ENCODE measurements at places on chromosomes 2 and 18.

- H3K27me3 ChIP-seq = no peaks in the 10 kb centered on the region
- H3K36me3 ChIP-seq = peaks cover 2% of the 10 kb centered on the region
- no peak overlapping the region for H3K27ac ChIP-seq
- H3K4me1 ChIP-seq = no peaks in the 10 kb centered on the region
- H3K4me3 ChIP-seq = no peak overlapping the region
Observed at GRCh38 chr2:107591561-107592279, 235.0 kb upstream of the RGPD4 start.

GRCh38 chr18:45765796-45766195 is 41.8 kb downstream of the SLC14A1 start:
- peaks cover 14% of the 10 kb centered on the region for H3K4me1 ChIP-seq
- no peak overlapping the region for H3K27ac ChIP-seq
- H3K36me3 ChIP-seq = peaks cover 2% of the 10 kb centered on the region
- H3K4me3 ChIP-seq = no peak overlapping the region

- no peak overlapping the region for H3K27ac ChIP-seq
- no peak for DNase-seq
- H3K27me3 ChIP-seq = peaks cover 29% of the 10 kb centered on the region
- no peak overlapping the region for H3K4me3 ChIP-seq
- H3K4me1 ChIP-seq = no peaks in the 10 kb centered on the region
Observed at GRCh38 chr2:100877555-100877954, 57.6 kb downstream of the NPAS2 start.

DNA sequence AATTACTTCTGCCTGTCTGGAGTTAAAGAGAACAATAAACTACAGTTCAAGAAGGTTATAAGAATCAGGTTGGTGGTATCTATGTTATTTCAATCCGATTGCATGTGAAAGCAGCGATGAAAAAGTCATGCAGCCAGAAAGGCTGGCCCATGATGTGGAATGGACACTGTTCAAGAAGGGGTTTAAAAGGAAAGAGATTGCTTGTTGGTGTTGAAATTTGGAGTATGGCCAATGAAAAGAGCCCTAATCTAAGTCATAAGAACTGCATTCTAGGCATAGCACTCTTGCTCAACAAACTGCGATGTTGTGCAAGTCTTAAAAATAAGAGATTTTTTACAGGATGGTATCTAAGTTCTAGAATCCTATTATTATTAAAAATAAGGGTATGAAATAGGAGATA is 61.3 kb downstream of the EFEMP1 start:
- no peak overlapping the region for H3K4me3 ChIP-seq
- H3K27me3 ChIP-seq = no peaks in the 10 kb centered on the region
- H3K4me1 ChIP-seq = no peaks in the 10 kb centered on the region
- DNase-seq = no peak

DNA sequence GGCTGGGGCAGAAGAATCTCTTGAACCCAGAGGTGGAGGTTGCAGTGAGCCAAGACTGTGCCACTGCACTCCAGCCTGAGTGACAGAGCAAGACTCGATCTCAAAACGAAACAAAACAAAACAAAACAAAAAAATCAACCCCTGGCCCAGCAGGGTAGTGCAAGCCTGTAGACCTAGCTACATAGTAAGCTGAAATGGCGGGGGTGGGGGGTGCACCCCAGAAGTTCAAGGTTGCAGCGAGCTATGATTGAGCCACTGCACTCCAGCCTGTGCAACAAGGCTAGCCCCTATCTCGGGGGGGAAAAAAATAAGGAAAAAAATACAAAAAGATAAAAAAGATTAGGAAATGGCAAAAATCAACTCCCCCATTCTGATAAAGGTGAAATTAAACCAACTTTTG is 6.4 kb downstream of the ATL2 start:
- H3K27me3 ChIP-seq = no peaks in the 10 kb centered on the region
- DNase-seq = no peak
- H3K4me3 ChIP-seq = no peak overlapping the region
- H3K36me3 ChIP-seq = peaks cover 11% of the 10 kb centered on the region

DNA sequence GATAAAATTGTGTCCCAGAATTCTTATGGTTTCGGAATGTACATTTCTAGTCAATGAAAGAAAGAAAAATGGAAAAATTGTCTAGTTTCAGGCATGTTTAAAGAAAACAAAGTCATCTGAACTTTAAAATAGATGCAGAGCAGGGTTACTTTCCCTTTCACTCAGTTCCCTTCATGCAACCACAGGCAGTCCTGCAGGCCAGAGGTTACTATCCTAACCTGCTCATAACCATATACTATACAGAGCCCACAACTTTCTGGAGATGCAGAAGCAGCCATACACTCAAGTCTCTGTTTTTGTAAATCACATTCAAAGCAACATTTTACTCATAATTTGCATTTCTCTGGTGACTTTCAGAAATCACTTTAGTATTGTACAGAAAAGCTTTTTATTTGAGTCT is 690.3 kb downstream of the MBD2 start:
- no peak for DNase-seq
- H3K27me3 ChIP-seq = no peaks in the 10 kb centered on the region
- H3K4me1 ChIP-seq = no peaks in the 10 kb centered on the region
- H3K4me3 ChIP-seq = no peak overlapping the region
- no peak overlapping the region for H3K27ac ChIP-seq

- no peak for DNase-seq
- H3K4me3 ChIP-seq = no peak overlapping the region
- peaks cover 16% of the 10 kb centered on the region for H3K27me3 ChIP-seq
- H3K27ac ChIP-seq = no peak overlapping the region
- H3K4me1 ChIP-seq = no peaks in the 10 kb centered on the region
- H3K36me3 ChIP-seq = no peaks in the 10 kb centered on the region
Observed at GRCh38 chr18:54240629-54241107, 16.2 kb upstream of the MBD2 start.

DNA sequence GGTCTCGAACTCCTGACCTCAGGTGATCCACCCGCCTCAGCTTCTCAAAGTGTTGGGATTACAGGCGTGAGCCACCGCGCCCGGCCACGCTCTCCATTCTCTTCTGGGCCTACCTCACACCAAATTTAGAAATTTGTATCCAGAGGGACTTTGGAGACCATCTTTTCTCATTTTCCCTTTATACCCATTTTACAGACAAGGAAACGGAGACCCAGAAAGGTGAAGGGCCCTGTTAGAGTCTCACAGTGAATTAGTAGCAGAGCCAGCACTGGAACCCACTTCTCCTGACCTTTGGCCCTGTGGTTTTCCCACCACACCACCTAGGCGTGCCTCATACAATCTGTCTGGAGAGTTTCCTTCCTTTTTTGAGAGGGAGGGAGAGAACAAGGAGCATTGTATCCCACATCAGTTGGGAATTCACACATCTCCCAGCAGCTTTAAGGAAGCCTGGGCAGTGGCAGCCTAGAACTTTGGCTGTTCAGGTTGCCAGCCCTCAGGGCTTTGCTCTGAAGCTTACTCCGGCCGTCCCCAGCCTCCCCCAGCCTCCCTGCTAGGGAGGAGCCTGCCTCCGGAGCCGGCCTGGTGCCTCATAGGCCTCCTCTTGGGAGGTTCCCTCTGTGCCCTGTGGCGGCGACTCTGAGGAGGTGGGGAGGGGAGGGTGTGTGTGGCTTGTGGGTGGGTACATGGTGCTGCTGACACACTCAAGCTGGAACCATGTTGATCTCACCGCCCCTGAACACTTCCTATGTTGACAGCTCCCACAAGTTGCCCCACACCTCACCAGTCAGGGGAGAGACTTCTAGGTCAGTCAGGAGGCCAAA is 13.8 kb downstream of the FOSL2 start:
- peak; percentile 86 for DNase-seq
- H3K27ac ChIP-seq = peak overlapping the region; percentile 100
- H3K27me3 ChIP-seq = no peaks in the 10 kb centered on the region
- peak overlapping the region; percentile 80 for H3K4me3 ChIP-seq
- H3K36me3 ChIP-seq = peaks cover 99% of the 10 kb centered on the region
- H3K4me1 ChIP-seq = peaks cover 82% of the 10 kb centered on the region

GRCh38 chr2:124678043-124678442 is 653.0 kb downstream of the CNTNAP5 start:
- no peaks in the 10 kb centered on the region for H3K36me3 ChIP-seq
- no peaks in the 10 kb centered on the region for H3K4me1 ChIP-seq
- no peak for DNase-seq
- H3K27me3 ChIP-seq = no peaks in the 10 kb centered on the region
- no peak overlapping the region for H3K4me3 ChIP-seq
- H3K27ac ChIP-seq = no peak overlapping the region

DNA sequence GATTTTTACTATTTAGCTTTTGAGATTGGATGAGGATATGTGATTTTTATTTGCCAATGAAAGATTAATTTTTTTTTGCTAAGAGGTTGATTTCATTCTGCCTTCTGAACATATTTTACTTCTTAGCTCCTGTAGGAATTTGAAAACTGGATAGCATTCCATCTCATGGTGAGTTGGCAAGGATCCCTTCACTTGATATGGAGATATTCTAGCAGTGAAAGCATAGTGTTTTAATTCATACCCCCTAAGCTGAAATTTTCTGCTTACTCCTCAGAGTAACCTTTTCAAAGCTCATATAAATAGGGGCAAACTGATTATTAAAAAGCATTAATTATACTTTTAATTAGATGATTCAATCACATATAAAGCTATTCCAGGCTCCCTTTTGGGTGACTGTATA is 61.0 kb upstream of the KCNJ3 start:
- no peaks in the 10 kb centered on the region for H3K27me3 ChIP-seq
- H3K27ac ChIP-seq = no peak overlapping the region
- no peaks in the 10 kb centered on the region for H3K4me1 ChIP-seq
- no peaks in the 10 kb centered on the region for H3K36me3 ChIP-seq

- H3K36me3 ChIP-seq = no peaks in the 10 kb centered on the region
- no peak for DNase-seq
- no peak overlapping the region for H3K4me3 ChIP-seq
- no peak overlapping the region for H3K27ac ChIP-seq
Observed at GRCh38 chr2:85783796-85784195, 30.0 kb downstream of the ATOH8 start.

DNA sequence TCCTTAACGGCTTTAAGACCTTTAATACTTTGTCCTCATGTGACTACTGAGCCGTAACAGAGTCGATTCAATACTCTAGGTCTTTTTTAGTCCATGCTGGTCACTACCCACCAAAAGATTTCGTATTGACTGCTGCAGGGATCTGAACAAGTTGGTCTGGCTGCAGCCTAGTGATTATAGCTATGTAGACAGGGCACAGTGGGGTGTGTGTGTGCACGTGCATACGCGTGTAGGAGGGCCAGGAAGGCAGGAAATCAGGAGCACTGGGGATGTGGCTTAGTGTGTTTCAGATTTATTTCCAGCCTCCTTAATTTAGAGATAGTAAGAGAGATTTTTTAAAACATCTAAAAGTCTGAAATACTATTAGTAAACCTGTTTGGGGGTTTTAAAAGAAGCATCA is 161.4 kb downstream of the MYO3B start:
- H3K4me3 ChIP-seq = no peak overlapping the region
- H3K27ac ChIP-seq = no peak overlapping the region
- H3K36me3 ChIP-seq = no peaks in the 10 kb centered on the region
- peaks cover 2% of the 10 kb centered on the region for H3K4me1 ChIP-seq
- H3K27me3 ChIP-seq = peaks cover 8% of the 10 kb centered on the region

DNA sequence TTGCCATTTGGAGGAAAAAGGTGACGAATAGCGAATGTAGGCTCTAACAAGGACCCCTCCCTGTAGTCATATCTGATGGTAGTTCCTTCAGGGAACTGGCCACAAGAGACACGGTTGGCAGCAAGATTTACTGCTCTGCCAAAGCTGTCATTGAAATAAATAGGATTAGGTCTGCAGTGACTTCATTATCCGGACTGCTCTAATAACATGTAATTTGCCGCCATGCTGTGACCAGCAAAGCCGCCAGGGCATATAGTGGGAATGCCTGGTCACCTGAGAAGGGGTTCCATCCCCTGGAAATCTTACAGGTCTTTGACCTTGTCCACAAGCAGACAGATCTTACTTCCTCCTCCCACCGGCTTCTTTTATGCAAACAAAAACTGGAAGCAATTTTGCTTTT is 59.4 kb upstream of the LAPTM4A start:
- H3K4me3 ChIP-seq = no peak overlapping the region
- peaks cover 21% of the 10 kb centered on the region for H3K27me3 ChIP-seq
- no peak for DNase-seq
- no peaks in the 10 kb centered on the region for H3K36me3 ChIP-seq
- no peak overlapping the region for H3K27ac ChIP-seq

- DNase-seq = no peak
- no peaks in the 10 kb centered on the region for H3K4me1 ChIP-seq
- peaks cover 79% of the 10 kb centered on the region for H3K27me3 ChIP-seq
- H3K27ac ChIP-seq = no peak overlapping the region
- no peak overlapping the region for H3K4me3 ChIP-seq
Observed at GRCh38 chr2:181646415-181646987, 10.4 kb downstream of the CERKL start.

DNA sequence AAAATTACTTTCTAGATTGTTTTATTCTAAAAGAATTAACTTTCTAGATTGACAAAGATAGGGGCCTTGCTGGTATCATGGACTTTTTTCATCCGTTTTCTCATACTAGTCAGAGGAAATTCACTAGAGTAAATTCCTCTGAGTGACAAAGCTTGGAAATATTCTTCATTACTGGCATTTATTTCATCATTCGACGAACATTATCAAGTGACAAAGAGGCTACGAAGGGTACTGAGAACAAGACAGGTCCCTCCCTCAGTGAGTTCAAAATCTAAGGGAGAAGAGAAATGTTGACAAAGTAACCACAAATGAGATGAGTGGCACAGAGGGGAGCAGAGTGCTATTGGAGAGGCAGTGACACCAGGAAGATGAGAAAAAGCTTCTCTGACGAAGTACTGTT is 4.3 kb downstream of the EPG5 start:
- peak overlapping the region; percentile 90 for H3K27ac ChIP-seq
- H3K27me3 ChIP-seq = no peaks in the 10 kb centered on the region
- peaks cover 38% of the 10 kb centered on the region for H3K36me3 ChIP-seq
- peaks cover 62% of the 10 kb centered on the region for H3K4me1 ChIP-seq
- peak overlapping the region; percentile 63 for H3K4me3 ChIP-seq

GRCh38 chr2:55010149-55010591 is 40.1 kb downstream of the RTN4 start:
- H3K27ac ChIP-seq = peak overlapping the region; percentile 66
- H3K4me1 ChIP-seq = peaks cover 28% of the 10 kb centered on the region
- DNase-seq = peak; percentile 29
- peaks cover 5% of the 10 kb centered on the region for H3K36me3 ChIP-seq
- H3K27me3 ChIP-seq = no peaks in the 10 kb centered on the region

GRCh38 chr2:225064362-225064761 is 22.1 kb upstream of the DOCK10 start:
- H3K4me3 ChIP-seq = peak overlapping the region; percentile 6
- peaks cover 14% of the 10 kb centered on the region for H3K27me3 ChIP-seq
- H3K4me1 ChIP-seq = peaks cover 15% of the 10 kb centered on the region
- no peak overlapping the region for H3K27ac ChIP-seq
- no peaks in the 10 kb centered on the region for H3K36me3 ChIP-seq

GRCh38 chr2:186968277-186968676 is 119.3 kb upstream of the ZSWIM2 start:
- no peaks in the 10 kb centered on the region for H3K36me3 ChIP-seq
- no peak overlapping the region for H3K4me3 ChIP-seq
- no peaks in the 10 kb centered on the region for H3K4me1 ChIP-seq
- H3K27ac ChIP-seq = no peak overlapping the region
